ENCODE measurements at places on chromosomes 11 and 22.
A peak's percentile ranks its signal among the peaks of the same experiment; 100 is the strongest.

GRCh38 chr11:12185106-12185690 is 74.8 kb downstream of the MICAL2 start:
- no peak for DNase-seq

- peak; percentile 56 for DNase-seq
Measured at GRCh38 chr22:26398741-26399153, 30.3 kb upstream of the ASPHD2 start.

DNA sequence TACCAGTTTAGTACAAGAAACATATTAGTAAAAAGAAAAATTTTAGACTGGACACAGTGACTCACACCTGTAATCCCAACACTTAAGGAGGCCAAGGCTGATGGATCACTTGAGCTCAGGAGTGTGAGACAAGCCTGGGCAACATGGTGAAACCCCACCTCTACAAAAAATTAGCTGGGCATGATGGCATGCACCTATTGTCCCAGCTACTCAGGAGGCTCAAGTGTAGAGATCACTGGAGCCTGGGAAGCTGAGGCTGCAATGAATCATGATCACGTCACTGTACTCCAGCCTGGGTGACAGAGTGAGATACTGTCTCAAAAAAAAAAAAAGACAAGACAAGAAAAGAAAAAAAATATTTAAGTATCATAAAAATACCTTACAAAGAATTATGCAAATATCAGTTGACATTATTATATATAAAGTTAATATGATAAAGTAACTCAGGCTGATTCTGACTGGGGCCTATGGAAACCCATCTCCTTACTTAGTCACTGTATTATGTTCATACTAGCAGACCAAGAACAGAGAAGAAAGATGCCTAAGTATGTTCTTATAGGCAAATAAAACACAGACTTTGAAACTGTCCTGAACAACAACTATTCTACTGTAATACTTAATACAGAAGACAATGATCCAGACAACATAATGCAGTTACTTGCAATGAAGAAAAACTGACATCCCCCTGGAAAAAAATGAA is 27.3 kb downstream of the FAM168A start:
- no peak for DNase-seq

DNA sequence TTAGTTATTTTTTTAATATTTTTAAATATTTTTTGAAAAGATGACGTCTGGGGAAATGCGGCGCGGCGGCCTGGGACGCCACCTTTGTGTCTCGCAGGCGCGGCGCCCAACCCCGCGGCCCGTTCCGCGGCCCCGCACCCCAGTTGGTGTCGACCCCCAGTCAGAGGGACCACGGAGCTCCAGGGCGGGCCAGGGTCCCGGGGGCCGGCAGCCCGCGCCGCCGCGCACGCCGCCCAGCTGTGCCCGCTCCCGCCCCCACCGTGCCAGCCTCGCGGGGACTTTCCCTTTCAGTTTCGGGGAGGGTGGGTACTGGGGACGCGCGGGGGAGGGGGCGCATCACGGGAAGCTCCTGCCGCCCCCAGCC is 1.6 kb downstream of the CCND1 start:
- DNase-seq, result peak; percentile 53

- no peak for DNase-seq
Measured at GRCh38 chr11:17642370-17642769, 77.0 kb upstream of the MYOD1 start.

DNA sequence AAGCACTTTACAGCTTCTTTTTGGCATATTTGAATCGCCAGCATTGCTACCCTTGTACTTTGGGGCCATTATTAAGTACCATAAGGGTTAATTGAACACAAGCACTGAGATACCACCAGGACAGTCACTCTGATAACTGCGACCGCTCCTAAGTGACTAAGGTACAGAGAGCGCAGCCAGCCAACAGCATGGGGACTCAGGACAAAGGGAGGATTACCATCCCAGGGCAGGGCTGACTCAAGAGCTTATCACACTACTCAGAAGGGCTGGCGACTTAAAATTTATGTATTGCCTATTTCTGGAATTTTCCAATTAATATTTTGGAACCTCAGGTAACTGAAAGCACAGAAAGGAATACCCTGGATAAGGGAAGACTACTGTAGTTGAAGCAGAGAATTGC is 479 bp downstream of the ZNF280A start:
- no peak for DNase-seq

- DNase-seq, result no peak
Measured at GRCh38 chr22:32341122-32341740, 16.4 kb upstream of the RFPL3 start.

GRCh38 chr11:134762248-134763029 is 350.4 kb upstream of the B3GAT1 start:
- DNase-seq, result no peak

GRCh38 chr11:88697139-88697538 is 359.6 kb upstream of the CTSC start:
- no peak for DNase-seq

Measured in stimulated activated CD4-positive, alpha-beta T cell treated with anti-CD3 and anti-CD28 coated beads, Interleukin-2, amount 100 ng/mL, for 24 hours (primary cell).